ENCODE measurements at places on chromosomes 16 and 17.

DNA sequence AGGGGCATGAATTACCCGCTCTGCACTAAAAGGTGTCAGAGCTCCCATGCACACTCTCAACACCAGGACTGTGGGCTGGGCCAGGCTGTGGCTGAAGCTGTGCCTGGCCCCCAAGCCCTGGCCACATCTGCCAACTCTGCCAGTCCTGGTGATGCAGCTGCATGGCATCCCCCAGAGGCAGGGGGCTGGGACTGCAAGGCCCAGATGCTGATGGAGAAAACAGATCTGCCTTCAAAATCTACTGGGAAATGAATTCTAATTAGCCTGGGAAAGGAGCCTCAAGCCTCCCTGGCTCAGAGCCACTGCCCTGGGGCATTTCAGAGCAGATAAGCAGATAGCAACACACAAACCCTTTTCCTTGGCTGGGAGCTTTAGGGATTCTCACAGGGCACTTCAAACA, 3.4 kb downstream of the CHST6 start:
- DNase-seq = peak; percentile 59

DNA sequence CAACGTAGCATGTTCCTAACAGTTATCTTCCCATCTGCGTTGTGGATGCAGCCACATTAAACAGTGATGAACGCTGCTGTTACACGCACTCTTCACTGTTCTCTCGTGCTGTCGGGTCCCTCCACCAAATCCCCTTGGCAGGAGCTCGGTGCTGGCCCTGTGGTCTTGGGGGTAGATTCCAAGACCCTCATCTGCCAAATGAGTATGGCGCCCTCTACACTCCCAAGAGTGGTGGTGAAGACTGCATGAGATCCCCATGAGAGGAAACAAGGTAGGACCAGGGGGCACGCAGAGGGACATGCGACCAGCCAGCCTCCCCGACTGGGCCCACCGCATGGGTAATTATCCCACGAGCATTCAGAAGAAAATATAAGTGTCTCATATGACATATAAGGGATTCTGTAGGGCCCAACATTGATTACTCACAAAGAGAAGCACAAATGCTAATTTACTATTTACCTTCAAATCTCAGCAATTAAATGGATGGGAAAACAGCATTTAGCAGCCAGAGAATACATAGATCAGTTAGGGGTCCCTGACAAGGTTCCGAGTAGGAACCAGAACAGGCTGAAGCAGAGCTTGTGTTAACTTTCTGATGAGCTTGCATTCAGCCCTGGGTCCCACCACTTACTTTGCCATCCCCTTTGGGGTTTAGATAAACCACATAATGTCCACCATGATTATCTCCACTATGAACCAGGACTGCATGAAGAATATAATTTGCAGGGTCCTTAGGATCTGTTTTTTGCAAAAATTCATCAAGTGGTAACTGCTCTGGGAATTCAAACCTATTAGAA, 23.8 kb downstream of the LITAFD start:
- DNase-seq = no peak

DNA sequence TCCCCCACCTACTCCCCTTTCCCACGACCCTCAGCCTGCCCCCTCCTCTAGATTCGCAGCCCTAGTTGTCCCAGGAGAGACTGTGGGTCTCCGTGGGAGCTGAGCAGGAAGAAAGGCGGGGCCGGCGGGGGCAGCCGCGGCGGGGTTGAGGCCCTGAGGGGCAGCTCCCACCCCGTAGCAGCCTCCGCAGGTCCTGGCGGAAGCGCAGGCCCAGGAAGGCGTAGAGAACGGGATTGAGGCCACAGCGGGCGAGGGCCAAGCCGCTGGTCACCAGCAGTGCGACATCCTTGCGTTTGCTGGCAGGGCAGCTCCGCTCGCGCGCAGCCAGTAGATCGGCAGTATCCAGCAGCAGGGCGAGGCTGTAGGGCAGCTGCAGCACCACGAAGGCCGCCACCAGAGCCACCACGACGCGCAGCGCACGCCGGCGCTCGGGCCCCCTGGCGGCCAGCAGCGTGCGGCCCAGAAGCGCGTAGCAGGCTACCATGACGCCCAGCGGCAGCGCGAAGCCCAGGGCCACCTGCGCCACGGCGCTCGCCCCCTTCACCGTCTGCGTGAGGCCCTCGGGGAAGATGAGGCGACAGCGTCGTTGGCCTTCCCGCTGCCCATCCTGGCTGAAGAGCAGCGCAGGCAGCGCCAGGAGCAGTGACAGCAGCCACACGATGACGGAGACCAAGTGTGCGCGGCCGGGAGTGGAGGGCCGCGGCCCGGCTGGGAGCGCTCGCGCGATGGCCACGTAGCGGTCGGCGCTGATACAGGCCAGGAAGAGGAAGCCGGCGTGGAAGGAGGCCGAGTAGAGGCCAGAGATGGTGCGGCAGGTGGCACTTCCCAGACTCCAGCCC, 1.9 kb downstream of the CCR10 start:
- peak; percentile 83 for DNase-seq

DNA sequence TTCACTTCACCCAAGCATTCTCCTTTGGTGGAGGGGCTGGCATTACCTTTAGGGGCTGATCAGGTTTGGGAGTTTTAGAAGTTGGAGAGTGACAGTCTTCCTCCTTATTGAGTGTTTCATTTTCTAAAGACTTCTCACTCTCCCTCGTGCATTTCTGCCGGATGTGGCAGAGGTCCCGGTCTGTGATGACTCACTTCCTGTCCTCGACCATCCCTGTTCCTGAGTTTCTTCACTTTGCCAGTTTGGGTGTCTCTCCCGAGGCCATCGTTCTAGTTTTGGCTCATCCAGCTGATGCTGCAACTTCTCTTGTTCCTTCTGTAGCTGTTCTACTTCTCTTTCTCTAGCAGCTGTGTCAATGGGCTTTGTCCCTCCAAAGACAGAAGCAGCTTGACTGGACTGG, 104.3 kb downstream of the PHKB start:
- DNase-seq = peak; percentile 87

DNA sequence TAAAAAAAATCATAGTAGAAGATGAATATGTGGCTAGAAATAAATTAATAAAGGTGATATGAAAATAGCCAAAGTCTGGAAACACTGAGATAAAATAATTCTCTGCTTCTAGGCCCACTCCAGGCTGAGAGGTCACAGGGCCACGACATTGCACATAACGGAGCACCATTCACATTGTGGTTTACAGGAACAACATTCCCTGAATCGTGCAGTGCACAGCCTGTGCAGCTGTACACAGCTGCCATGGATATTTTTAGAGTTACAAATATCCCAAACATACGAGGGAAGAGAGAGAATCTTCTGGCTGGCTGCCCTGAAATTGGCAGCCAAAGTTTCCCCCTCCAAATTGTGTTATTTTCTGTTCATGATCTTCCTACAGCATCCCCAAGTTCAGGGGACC, 68.8 kb downstream of the GSG1L start:
- DNase-seq = no peak

GRCh38 chr16:31348579-31348978, 6.4 kb upstream of the ITGAX start:
- no peak for DNase-seq

DNA sequence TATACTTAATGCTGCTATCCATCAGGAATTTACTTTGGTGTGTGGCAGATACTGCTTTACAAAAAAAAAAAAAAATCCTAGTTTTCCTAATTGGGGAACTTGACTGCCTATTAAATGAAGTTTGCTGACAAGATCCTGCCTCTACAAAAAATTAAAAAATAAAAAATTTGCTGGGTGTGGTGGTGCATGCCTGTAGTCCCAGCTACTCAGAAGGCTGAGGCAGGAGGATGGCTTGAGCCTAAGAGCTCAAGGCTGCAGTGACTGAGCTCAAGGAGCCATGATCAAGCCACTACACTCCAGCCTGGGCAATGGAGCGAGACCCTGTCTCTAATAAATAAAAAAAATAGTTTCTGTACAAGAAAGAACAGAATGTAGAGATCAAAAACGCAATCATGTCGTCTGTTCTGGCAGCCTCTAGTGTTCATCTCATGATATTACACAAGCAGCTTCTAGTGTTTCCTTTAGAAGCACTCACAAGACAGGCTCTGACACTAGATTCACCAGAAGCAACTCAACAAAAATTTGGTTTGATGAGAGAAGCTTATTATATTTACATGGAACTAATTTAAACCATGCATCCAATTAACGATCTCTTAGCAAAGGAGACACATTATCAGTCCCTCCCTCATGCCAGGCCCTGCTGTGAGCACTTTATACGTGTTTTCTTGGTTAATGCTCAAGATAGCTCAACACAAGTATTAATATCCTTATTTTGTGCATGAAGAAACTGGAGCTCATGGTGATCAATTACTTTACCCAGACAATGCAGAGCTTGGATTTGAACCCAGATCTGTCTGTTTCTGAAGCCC, 6.8 kb upstream of the KRTAP17-1 start:
- DNase-seq = peak; percentile 75

GRCh38 chr16:62700426-62701294, 664.4 kb upstream of the CDH8 start:
- no peak for DNase-seq

DNA sequence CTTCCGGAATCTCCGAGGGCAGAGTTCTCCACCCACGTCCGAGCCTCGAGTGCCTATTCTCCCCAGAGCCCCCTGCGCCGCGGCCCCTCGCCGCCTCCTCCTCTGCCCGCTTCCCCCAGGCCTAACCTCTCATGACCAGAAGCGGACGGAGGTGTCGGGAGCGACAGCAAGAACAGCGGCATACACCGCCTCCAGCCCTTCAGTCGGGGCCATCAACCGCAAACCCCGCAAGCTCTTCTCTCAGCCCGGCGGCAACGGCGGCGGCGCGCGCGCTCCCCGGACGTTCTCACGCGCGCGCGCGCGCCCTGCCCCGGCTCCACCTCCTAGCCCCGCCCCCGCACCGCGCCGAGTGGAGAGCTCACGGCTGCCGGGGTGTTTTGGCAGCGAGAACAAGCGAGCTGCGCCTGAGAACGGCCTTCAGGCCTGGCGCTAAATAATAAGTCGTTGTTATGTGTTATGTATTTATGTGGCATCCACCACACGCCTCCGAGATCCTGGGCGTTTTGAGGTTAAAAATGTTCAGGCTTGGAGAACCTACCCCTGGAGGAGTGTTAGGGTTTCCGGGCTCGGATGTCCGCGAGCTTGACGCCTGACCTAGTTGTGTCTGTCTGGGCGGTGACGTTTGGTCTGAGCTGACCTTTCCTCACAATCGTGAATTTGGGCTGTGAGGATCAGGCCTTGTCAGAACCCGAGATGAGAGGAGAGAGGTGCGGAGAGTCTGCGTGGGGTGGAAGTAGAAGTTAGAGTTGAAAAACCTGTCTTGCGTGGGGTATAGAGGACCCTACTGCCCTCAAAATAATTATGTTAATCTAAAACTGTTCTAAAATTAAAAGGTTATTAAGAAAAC, at the start of gene RNFT1:
TSS of gene RNFT1 (minus strand) at position 259 of the 847 bp plus-strand sequence. CDS start at position 182, 77 bp downstream.
- DNase-seq = peak; percentile 83

DNA sequence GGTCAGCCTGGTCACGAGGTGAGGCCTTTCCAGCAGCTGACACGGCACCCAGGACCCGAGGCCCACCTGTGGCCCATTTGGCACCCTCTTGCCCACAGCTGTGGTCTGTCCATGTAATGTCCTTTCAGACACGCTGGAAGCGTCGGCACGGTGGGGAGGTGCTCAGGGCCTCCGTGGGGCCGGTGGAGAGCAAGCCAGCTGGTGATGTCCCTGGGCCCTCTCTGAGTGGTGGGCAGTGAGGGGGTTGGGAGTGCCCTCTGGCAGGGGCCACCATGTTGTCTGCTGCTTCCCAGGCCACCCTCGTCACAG, 97.3 kb upstream of the ZNF469 start:
- DNase-seq = no peak

DNA sequence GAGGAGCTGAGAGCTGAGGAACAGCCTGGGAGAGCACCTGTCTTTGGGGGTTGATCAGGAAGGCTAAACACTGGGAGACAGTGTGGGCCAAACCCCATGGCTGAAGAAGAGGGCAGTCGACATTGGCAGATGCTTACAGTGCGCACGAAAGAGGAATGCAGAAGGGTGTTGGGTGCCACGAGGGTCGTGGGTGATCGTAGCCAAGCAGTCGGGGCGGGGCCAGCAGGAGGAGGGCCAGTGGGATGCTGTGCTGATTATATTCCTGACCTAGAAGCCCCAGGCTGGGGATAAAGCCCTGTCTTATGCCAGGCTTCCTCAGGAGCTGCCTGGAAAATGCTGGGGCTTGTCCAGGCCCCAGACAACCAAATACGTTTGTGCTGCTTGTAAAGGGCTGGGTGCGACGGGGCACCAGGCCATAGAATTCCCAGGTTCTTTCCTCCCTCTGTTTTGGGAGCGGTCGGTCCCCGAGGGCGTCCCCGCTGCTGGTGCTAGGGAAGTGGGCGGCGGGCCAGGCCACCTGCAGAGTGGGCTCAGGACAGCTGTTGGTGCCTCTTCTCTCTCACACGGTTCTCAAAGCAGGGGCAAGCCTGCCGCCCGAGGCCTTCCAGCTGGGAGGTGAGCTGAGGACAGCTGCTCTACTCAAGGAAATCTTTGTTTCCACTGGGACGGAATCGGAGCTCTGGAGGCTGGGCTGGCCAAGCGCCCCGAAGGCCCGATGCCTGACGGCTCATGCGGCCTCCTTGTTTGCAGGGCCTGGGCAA, 10.0 kb downstream of the C1QTNF1 start:
- no peak for DNase-seq

DNA sequence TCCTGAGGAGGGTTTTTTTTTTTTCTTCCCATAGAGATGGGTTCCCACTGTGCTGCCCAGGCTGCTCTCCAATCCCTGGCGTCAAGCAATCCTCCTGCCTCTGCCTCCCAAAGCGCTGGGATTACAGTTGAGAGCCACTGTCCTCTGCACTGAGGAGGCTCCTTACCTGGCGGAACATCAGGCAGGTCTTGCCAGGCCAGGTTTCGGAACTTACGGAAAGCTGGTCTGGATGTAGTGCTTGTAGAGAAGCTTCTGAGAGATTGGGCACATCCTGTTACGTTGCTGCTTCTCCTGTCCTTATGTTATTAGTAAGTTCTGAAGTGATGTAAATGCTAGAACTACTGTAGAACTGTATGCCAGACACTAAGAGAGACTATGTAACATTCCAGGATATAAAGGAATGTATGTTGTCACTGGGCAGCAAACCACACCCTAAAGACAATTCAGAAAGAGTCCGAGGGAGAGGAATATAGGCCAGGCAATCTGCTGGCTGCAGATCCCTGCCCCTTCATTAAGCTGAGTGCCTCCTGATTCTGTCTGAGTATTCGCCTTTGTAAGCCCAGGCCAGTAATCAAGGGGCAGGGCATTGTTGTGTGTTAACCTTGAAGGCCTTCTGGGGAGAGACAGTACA, 21.1 kb downstream of the ETV4 start:
- peak; percentile 31 for DNase-seq

- DNase-seq = no peak
Observed at GRCh38 chr16:14388243-14388642, 241.8 kb downstream of the PARN start.

Measured in EL (cell line).